Hepatocyte (in vitro differentiated cells): ENCODE measurements at places on chromosomes 2 and 18.

DNA sequence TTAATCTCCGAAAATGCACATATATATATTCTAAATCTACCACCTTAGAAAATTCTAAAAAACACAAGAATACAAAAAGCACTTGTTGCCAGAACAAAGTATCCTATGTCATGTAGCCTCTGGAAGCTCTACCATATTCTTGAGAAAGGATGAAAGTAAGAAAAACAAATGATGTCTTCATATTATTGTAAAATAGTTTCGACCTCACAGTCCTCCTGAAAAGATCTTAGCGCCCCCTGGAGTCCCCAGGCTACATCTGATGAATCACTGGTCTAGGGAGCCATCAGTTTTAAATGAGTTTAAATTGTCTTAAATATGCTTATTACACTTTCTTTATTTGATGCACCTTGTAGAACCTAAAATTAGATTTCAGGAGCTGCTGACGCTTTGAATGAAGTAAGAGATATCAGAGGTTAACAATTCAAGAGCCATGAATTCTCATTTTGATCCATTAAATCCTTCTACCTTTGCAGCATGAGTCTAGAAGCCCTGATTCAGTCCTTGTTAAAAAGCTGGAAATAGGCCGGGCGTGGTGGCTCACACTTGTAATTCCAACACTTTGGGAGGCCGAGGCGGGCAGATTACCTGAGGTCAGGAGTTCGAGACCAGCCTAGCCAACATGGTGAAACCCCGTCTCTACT, 138.8 kb downstream of the MCFD2 start:
- no peak overlapping the region for H3K27ac ChIP-seq
- no peak overlapping the region for H3K4me3 ChIP-seq
- peaks cover 9% of the 10 kb centered on the region for H3K4me1 ChIP-seq
- DNase-seq = peak; percentile 78
- H3K27me3 ChIP-seq = no peaks in the 10 kb centered on the region

GRCh38 chr2:59584958-59585357, 968.5 kb downstream of the BCL11A start:
- no peaks in the 10 kb centered on the region for H3K36me3 ChIP-seq
- H3K4me3 ChIP-seq = no peak overlapping the region
- H3K27me3 ChIP-seq = no peaks in the 10 kb centered on the region
- DNase-seq = peak; percentile 14
- peaks cover 20% of the 10 kb centered on the region for H3K4me1 ChIP-seq
- H3K27ac ChIP-seq = no peak overlapping the region

DNA sequence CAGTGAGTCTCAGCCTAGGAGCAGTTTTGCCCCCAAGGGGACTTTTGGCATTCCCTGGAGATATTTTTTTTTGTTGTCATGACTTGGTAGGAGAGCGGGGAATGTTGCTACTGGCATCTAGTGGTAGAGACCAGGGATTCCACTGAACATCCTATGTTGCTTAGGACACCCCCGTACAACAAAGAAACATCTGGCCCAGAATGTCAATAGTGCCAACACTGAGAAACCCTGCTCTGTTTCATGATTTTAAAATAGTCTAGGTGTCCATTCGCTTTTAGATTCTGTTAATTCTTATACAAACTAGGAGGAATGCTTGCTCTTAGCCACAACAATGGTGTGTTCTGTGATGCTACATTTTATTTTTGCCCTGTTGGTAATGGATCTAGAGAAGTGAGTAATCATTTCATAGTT, 225.8 kb upstream of the SIX3 start:
- H3K27me3 ChIP-seq = no peaks in the 10 kb centered on the region
- H3K36me3 ChIP-seq = no peaks in the 10 kb centered on the region
- H3K4me1 ChIP-seq = no peaks in the 10 kb centered on the region
- H3K4me3 ChIP-seq = no peak overlapping the region
- peak; percentile 17 for DNase-seq

DNA sequence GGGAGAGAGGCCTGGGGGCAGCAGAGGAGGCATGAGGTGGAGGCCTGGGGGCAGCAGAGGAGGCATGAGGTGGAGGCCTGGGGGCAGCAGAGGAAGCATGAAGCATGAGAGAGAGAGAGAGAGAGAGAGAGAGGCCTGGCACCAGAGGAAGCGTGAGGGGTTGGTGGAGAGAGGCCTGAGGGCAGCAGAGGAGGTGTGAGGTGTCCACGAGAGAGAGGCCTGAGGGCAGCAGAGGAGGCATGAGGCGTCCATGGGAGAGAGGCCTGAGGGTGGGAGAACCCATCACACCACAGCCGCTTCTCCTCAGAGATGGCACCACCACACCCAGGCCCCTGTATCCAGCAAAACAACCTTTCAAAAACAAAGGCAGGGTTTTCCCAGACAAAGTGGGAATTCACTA, 55.7 kb upstream of the KCNG2 start:
- no peak overlapping the region for H3K27ac ChIP-seq
- no peak for DNase-seq
- no peaks in the 10 kb centered on the region for H3K27me3 ChIP-seq
- H3K4me1 ChIP-seq = no peaks in the 10 kb centered on the region

DNA sequence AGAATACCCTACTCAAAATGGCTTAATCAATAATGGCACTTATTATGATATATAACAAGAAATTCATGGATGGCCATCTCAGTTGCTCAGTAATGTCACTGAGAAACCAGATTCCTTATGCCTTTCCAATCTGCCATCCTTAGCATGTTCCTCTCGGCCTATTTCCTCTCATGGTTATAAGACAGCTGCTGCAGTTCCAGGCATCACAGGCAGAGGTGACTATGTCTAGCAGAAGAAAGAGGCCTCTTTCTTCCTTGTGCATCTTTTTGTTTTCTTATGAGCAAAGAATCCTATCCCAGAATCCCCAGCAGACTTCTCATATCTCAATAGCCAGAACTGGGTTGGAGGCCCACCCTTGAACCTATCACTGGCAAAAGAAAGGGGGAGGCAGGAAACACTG, 310.6 kb upstream of the SPRED2 start:
- H3K4me3 ChIP-seq = no peak overlapping the region
- no peak for DNase-seq
- no peak overlapping the region for H3K27ac ChIP-seq
- H3K27me3 ChIP-seq = no peaks in the 10 kb centered on the region

- no peak overlapping the region for H3K4me3 ChIP-seq
- H3K36me3 ChIP-seq = no peaks in the 10 kb centered on the region
- no peak overlapping the region for H3K27ac ChIP-seq
- no peaks in the 10 kb centered on the region for H3K27me3 ChIP-seq
Observed at GRCh38 chr2:239502430-239503186, 101.8 kb upstream of the HDAC4 start.

DNA sequence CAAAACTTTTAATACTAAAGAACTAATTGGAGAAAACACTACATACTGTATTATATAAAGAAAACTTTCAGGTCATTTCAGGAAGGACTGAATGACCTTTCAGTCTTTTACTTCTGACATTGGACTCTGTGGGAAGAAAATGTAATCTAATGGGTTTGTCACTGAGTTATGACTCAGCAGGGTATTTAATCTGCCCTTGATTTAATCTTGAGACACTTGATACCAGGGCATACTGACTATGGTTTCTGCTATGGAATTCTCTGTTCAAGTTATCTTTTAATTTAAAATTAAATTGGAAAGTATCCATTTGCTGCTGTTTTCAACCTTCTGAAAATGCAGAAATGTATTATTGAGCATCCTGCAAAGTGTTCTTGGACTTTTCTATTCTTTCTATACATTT, 354.2 kb upstream of the GALNT5 start:
- H3K27me3 ChIP-seq = no peaks in the 10 kb centered on the region
- no peaks in the 10 kb centered on the region for H3K36me3 ChIP-seq
- no peak overlapping the region for H3K27ac ChIP-seq
- H3K4me3 ChIP-seq = no peak overlapping the region

- no peaks in the 10 kb centered on the region for H3K27me3 ChIP-seq
- DNase-seq = no peak
- peaks cover 2% of the 10 kb centered on the region for H3K36me3 ChIP-seq
- no peak overlapping the region for H3K4me3 ChIP-seq
- H3K27ac ChIP-seq = no peak overlapping the region
- H3K4me1 ChIP-seq = no peaks in the 10 kb centered on the region
Observed at GRCh38 chr18:36325846-36326245, 28.3 kb downstream of the FHOD3 start.

- DNase-seq = no peak
- no peaks in the 10 kb centered on the region for H3K4me1 ChIP-seq
- no peaks in the 10 kb centered on the region for H3K27me3 ChIP-seq
- no peak overlapping the region for H3K4me3 ChIP-seq
- no peak overlapping the region for H3K27ac ChIP-seq
Observed at GRCh38 chr2:871175-871727, 79.4 kb upstream of the SNTG2 start.

DNA sequence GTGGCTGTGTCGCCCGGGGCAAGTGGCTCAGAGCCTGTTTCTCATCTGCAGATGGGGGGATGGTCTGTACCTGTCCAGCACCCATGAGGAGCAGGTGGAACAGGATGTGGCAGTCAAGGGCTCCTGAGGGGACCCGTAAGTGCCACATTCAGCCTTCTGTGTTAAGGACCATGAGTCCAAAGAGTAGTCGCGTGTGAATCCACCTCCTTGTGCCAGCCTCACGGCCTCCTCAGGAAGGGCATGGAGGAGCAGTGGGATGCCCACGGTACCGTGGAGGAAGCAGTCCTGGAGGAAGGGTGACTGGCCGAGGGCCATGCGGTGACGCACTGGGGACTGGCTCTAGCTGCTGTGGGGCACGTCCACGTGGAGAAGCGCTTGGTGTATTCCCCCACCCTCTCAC, 61.1 kb downstream of the ODC1 start:
- no peak for DNase-seq
- no peak overlapping the region for H3K4me3 ChIP-seq
- H3K27me3 ChIP-seq = no peaks in the 10 kb centered on the region

DNA sequence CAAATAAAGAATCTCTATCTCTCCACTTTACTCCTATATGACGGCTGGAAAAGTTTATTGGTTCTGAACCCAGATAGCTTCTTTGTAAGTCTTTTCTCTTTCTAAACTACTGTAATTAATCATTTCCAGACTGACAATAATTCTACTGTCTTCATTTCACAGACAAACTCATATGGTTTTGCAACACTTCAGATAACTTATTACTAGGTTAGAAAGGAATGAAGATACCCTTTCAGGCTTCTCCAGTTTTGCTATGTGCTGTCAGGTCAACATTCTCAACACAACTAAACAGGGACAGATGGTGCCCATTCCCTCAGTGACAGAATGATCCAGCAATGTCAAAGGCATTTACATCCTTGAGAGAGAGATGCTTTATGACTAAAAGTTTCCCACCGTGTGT, 198.5 kb upstream of the ITGA4 start:
- no peak overlapping the region for H3K27ac ChIP-seq
- DNase-seq = peak; percentile 16
- no peak overlapping the region for H3K4me3 ChIP-seq
- no peaks in the 10 kb centered on the region for H3K36me3 ChIP-seq
- H3K27me3 ChIP-seq = no peaks in the 10 kb centered on the region

DNA sequence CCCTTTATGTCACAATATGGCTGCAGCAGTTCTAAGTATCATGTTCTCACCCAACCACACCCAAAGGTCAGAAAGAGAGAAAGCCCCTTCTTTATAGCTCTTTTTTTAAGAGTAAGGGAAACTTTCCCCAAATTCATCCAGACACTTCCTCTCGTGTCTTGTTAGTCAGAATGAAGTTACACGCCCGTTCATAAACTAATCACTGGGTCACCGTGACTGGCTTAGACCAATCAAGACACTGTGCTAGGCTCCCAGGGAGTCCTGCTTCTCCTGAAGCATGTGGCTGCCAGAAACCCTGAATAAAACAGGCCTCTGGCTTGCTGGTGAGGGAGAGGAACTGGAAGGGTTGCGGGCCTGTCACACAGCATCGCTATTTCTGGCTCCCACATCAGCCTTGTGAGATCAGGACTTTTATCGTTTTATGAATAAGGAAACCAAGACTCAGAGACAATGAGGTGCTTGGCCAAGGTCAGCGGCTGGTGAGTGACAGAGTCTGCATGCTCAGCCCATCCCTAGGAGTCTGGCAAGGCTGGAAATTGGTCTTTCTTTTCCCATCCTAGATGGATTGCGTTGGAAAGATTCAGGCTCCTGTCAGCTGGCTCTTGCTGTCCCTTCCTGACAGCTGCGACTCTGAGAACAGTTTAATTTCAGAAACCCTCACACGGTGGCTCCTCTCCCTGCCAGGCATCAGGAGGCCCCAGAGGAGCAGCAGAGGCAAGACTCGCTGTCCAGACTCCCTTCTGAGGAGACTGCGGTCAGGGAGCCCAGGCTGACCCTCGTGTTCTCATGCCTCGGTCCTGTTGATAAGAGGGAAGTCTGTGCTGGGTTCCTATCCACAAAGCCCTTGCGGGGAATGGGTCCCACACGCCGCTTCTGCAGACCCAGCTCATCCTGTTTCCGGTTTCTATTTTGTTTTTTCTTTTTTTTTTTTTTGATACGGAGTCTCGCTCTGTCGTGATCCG, 104.5 kb upstream of the TAF1B start:
- H3K36me3 ChIP-seq = no peaks in the 10 kb centered on the region
- H3K27ac ChIP-seq = no peak overlapping the region
- no peak overlapping the region for H3K4me3 ChIP-seq
- H3K27me3 ChIP-seq = no peaks in the 10 kb centered on the region
- H3K4me1 ChIP-seq = no peaks in the 10 kb centered on the region
- no peak for DNase-seq

GRCh38 chr18:58687871-58688308, 16.6 kb downstream of the MALT1 start:
- H3K27ac ChIP-seq = no peak overlapping the region
- peaks cover 4% of the 10 kb centered on the region for H3K36me3 ChIP-seq
- no peaks in the 10 kb centered on the region for H3K27me3 ChIP-seq
- no peak overlapping the region for H3K4me3 ChIP-seq

- H3K36me3 ChIP-seq = no peaks in the 10 kb centered on the region
- H3K27ac ChIP-seq = no peak overlapping the region
- peak; percentile 32 for DNase-seq
- H3K4me3 ChIP-seq = no peak overlapping the region
- H3K27me3 ChIP-seq = no peaks in the 10 kb centered on the region
- H3K4me1 ChIP-seq = no peaks in the 10 kb centered on the region
Observed at GRCh38 chr18:8084160-8084559, 517.0 kb downstream of the PTPRM start.

DNA sequence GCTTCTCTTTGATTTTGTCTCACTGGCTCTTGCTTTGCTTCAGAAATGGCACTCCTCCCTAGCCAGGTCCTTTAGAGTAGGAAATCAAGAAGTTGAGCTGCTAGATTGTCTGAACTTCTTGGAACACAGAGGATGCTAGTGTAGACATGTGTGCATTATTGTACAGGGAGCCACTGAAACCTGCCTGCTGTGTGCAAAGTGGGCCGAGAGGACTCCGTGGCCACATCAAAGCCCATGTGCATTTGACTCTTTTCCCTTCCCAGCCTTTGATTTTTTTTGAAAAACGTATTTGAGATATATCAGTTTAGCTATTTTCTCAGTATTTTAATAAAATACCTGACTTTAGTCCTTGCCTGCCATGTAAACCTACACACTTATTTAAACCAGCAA, 83.1 kb downstream of the TMEM247 start:
- no peak overlapping the region for H3K27ac ChIP-seq
- no peak for DNase-seq
- no peak overlapping the region for H3K4me3 ChIP-seq
- no peaks in the 10 kb centered on the region for H3K36me3 ChIP-seq

DNA sequence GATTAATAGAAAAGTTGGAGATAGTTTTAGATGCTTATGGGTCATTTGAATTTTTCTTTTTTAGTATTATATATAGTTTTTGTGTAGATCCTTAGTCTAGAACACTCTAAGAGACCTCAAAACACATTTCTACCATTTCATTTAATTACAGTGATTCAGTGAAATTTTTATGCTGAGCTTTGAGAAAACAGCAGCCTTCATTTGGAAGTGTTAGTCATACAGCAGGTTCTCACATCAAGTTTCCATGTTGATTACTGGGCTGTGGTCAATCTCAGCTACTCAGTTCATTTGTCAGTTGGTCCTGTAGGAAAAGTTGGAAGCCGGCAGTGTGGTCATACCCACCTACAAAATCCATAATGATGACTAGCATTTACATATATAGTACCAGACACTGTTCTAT, 37.9 kb downstream of the MAP3K19 start:
- no peaks in the 10 kb centered on the region for H3K4me1 ChIP-seq
- H3K4me3 ChIP-seq = no peak overlapping the region
- no peak for DNase-seq
- no peaks in the 10 kb centered on the region for H3K36me3 ChIP-seq
- peaks cover 11% of the 10 kb centered on the region for H3K27me3 ChIP-seq
